ENCODE measurements at places on chromosomes 3 and 15.

DNA sequence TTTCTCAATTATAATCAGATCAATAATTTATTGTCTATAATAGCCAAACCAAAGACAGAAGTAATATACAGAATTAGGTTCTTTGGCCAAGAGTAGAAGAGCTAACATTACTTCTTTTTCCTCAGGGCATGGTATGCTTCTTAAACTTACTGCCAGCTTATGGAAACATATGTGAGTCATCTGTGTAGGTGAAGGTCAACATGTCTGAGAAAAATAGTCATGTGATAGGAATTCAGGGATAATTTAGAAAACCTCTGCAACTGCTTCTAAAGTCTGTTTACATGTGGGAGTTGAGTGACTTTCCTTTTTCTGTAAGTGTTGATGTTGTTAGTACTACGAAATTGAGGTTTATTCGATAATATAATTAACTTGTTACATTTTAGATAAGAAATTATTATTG, 19.2 kb upstream of the MAP6D1 start:
- no peak for DNase-seq

- no peak for DNase-seq
These were observed 28.5 kb downstream of the CALML4 start for GRCh38 chr15:68176601-68177000.

DNA sequence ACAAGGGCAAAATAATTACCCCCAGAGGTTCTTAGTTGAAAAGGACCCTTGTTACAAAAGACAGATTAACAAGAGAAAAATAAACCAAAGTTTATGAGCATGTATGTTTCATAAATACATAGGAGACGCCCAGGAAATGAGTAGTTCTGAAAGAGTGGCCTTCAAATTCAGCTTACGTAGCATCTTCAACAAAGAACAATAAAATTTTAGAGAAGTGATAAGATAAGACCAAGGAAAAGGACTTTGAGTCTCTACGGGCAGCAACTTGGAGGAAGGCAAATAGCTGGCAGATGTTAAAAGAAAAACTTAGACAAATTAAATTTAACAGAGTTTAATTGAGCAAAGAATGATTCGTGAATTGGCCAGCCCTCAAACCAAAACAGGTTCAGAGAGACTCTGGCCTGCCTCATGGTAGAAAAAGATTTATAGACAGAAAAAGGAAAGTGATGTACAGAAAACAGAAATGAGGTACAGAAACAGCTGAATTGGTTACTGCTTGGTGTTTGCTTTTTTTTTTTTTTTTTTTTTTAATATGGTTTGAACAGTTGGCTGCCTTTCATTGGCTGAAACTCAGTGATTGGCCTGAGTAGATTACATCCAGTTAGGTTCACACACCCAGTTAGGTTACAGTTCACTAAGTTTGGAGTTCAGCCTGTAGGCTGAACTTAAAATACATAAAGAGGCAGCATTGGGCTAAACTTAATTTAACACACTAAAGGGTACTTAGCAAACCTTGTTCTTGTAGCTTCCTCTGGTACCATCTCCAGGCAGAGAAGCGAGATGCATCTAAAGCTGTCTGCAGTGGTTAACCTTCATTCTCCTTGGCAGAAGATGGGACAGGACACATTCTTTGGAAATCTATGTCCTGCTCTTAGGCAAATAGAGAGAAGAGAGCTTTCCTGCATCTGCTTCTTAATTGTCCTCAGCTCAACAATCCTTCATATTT, 23.2 kb downstream of the C2CD4B start:
- DNase-seq = no peak

GRCh38 chr3:110246796-110247376, 824.7 kb upstream of the NECTIN3 start:
- DNase-seq = no peak

GRCh38 chr3:8793242-8793641, 23.8 kb upstream of the OXTR start:
- DNase-seq = no peak

DNA sequence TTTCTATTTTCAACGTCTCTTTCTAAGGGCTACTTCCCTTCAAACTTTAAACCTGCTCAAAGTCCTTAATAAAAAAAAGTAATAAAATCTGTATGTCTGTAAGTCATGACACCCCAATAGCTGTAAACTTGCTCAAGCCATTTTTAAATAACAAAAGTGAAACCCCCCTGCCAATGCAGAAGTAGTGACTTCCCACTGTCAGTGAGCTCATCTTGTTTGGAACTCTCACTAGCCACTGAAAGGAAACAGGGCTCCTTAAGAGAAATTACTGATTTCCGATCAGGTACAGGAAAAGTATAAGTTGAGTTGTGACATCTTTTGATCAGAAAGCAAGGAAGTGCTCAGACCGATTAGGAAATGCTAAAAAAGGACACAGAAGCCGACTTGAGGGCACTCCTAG, 27.6 kb upstream of the GPR171 start:
- peak; percentile 33 for DNase-seq

Data from CD4-positive, alpha-beta T cell treated with Interleukin-17A for 1 hour (primary cell).